Activated naive CD4-positive, alpha-beta T cell treated with anti-CD3 and anti-CD28 coated beads, Interleukin-2, amount 10 ng/mL, durations not matched to agents 7 days and 5 days (primary cell): ENCODE measurements at places on chromosomes 4 and X.

DNA sequence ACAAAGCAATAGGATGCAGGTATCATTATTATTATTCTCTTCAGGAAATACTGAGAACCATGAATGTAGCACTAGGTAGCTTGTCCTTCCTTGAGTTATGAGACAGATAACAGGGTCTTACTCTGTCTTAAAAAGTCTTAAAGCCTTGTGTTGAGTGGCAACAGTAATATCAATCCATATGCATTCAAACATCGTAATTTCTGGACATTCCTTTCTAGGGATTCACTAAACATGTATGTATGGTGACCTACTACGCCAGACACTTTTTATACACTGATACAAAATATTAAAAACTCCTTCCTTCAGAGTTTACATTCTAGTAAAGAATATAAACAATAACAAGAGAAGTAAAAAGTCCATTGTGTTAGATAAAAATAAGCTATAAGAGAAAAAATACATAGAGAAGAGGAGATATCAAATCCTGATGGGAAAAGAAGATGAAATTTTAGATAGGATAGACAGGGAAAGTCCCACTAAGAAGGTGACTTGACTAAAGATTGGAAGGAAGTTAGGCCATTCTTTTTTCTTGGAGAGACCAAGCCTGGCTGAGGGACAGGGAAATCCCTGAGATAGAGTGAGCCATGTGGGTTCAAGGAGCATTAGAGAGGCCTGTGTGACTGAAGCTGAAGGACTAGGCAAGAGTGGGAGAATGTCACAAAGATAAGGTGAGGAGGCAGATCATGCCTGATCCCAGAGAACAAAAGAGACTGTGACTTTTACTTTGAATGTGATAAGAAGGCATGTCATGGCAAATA, 5.0 kb upstream of the DDX60L start:
- no peak for DNase-seq

GRCh38 chr4:3323071-3323481, 30.3 kb downstream of the RGS12 start:
- DNase-seq = no peak

DNA sequence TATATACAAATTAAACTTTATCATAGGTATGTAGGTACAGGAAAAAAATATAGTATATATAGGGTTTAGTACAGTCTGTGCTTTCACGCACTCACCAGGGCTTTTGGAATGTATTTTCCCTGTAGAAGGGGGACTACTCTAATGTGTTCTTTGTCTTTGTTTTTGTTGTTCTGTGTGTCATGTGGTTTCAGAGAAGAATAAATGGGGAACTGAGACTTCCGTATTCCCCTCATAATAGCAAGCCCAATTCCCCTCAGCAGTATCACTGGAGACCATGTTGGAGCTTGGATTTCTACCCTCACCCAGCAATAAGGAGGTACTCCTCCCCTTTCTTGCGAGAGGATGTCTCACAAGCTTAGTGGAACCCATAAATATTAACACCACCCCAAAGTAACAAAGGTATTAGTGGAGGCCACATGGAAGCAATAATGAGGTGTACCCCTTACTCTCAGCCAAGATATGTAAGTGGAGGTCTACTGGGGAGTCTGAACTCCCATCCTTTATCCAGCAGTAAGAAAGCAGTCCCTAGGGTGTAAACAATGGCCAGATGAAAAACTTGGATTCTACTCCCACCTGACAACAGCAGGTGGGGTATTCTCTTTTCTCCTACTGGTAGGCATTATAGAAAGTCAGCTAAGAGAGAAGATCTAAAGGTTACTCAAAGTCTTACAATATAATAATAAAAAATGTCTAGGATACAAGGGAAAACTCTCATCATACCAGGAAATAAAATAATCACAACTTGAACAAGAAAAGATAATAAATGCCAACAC, 805.4 kb upstream of the GALNTL6 start:
- DNase-seq = no peak

GRCh38 chrX:71617742-71618141, 569 bp downstream of the CXCR3 start:
- no peak for DNase-seq

- DNase-seq = no peak
These were observed at the start of gene PASD1 for GRCh38 chrX:151563449-151563848. Gene PASD1 (plus strand): TSS chrX:151563675. CDS start chrX:151601554, 37,879 bp downstream.

GRCh38 chrX:48530736-48531135, 8.8 kb upstream of the TBC1D25 start:
- no peak for DNase-seq

GRCh38 chr4:36208893-36209473, 35.3 kb downstream of the ARAP2 start:
- DNase-seq = peak; percentile 46

GRCh38 chr4:26069218-26069617, 155.2 kb downstream of the SMIM20 start:
- no peak for DNase-seq
